ENCODE measurements at places on chromosomes 11 and 22. TPM values are rescaled to one million over a fixed set of nuclear protein-coding genes. Genes with fewer than 3 reads are reported as not detected.

- DNase-seq, result peak; percentile 68
These were observed 1.3 kb downstream of the HIRA start for GRCh38 chr22:19429950-19430889.

DNA sequence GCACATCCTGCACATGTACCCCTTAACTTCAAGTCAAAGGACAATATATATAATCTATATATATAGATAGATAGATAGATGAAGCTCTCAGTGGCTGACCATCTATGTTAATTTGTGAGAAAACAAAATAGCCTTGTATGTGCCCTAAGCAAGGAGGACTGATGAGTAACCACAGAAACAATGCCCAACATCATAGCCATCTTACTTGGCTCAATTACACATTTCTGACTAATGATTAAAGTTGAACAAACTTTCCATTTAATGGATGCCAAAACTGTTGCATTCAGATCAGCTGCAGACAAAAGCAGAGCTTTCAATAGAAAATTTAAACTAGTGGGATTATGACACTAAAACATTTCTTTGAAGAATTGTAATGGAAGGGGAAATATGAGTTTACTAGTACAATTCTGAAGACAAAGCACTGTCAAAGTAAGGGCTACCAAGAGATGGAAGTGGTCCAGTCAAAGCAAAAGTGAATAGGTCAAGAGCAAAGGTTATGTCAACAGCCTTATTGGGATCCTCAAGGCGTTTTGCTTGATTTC is 1188.2 kb upstream of the RAG2 start:
- no peak for DNase-seq

- DNase-seq, result no peak
These were observed 28.9 kb downstream of the CD5 start for GRCh38 chr11:61131186-61131585.

GRCh38 chr11:68113986-68114385 is 7.2 kb downstream of the CHKA start:
- DNase-seq, result no peak

DNA sequence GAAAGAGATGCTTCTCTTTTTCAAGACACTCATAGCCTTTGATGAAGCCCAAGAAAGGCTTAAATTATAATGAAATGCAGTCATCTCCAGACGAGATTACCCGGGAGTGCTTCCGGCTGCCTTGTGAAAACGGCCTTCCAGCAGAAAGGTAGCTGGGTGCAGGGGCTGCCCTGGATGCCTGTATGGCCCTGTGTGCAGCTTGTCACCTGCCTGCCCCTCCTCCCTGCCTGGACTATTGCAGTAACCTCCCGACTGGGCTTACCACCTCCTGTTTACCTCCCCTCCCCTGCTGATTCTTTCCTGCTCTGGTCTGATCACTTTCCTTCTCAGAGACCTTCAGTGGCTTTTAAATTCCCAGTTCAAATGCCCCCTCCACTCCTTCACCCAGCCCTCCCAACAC is 126.4 kb upstream of the SYT13 start:
- peak; percentile 42 for DNase-seq

DNA sequence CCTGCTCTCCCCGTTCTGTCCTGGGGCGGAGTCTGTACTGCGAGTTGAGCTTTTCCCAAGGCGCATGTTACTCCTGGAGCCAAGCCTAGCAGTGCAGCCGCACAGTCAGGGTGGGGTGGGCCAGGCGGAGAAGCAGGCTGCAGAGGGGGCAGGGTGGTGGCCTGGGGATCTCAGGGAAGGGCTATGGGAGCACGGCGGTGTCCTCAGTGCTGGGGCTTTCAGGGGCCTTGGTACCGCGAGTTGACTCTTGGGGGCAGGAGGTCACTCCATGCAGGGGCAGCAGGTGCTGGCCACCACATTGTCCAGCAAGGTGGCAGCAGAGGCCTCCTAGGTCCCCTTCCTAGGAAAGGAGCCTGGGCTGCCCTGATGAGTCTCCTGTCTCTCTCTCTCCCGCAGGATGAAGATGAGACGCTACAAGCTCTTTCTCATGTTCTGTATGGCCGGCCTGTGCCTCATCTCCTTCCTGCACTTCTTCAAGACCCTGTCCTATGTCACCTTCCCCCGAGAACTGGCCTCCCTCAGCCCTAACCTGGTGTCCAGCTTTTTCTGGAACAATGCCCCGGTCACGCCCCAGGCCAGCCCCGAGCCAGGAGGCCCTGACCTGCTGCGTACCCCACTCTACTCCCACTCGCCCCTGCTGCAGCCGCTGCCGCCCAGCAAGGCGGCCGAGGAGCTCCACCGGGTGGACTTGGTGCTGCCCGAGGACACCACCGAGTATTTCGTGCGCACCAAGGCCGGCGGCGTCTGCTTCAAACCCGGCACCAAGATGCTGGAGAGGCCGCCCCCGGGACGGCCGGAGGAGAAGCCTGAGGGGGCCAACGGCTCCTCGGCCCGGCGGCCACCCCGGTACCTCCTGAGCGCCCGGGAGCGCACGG is 14.9 kb upstream of the MIEF1 start:
- DNase-seq, result peak; percentile 64

DNA sequence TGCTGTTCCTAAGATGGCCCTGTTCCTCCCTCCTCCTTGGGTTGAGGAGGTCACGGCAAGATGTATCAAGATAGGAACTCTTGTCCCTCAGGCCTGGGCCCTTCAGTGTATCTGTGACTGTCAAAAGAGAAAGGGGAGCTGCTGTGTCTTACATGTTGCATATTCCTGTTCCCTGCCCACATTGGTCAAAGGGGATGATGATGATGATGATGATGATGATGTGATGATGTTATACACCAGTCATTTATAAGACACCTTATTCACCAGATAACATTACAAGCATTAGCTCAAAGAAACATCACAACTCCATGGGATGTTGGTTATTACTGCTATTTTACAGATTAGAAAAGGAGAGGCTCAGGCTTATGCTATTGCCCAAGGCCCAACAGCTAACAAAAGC is 13.7 kb downstream of the FXYD6 start:
- DNase-seq, result no peak

DNA sequence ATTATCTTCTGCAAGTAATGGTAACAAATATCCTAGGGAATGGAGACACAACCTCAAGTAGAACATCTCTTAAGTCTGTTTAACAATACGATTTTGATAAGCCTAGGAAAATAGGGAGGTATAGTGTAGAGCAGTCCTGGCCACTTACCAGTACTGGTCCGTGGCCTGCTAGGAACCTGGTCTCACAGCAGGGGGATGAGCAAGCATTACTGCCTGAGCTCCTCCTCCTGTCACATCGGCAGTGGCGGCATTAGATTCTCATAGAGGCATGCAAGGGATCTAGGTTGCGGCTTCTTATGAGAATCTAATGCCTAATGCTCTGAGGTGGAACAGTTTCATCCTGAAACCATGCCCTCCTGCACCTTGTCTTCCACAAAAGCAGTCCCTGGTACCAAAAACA is 4.4 kb downstream of the OR51V1 start:
- no peak for DNase-seq

DNA sequence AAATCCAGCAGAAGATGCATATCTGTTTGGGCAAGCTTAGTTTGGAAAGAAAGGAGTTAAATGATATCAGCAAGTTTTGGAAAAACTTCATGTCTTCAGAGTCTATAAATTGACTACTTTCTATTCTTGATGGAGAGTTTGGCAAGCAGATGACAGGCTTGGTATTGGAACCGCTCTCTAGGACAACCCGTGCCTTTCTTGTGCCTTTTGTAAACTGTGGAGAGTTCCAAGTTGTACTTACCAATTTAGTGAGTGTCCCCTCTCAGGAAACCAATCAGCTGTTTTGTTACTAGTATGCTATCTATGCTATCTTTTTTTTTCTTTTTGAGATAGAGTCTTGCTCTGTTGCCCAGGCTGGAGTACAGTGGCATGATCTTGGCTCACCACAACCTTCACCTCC is 43.7 kb upstream of the CTTN start:
- no peak for DNase-seq

DNA sequence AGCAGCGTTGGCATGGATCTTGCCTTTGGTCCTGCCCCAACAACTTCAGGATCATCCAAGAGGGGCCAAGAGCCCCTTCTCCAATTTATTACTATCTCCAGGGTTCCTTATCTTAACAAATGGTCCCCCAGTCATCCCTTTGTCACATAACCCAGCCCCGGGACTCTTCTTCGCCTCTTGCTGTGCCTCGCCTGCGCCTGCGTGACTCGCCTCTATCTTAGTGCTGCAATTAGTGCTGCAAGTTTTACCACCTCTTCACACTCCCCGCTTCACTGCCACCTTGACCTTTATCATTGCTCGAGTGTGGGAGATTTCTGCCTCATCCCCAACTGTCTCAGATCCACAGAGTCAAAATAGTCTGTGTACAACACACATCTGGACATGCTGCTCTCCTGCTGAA is 4.0 kb upstream of the IGSF22 start:
- no peak for DNase-seq

DNA sequence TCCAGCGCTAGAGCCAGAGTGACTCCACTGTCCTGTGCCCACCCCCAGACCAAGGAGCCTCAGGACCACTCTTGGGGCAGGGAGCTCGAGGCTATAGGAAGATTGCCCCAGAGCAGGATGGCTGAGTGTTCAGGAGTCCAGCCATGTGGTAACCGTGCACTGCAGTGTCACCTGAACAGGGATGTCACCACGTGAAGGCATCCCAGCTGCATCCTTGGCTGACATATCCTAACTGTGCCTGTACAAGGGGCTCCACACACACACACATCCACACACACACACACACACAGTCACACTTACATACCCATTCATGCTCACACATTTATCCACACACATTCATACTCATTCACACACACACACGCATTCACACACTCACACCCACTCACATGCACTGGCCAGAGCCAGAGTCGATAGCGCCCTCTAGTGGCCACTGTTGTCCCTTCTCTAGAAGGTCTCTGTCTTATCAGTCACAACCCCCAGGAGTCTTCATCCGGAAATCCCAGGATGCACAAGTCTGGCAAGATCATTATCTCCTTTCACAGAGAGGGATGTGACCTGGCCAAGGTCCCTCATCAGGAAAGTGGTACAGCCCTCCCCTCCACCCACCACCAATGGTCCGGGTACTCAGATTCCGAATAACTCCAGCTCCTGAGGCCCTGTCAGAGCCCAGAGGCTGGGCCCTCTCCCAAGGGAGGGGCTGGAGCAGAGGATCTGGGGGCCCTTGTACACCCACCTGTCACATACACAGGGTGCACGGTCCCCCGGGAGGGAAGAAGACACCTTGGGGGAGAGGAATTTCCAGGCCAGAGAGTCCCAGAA is 55.1 kb downstream of the IGLL5 start:
- DNase-seq, result peak; percentile 67

GRCh38 chr11:59691156-59691555 is 22.3 kb upstream of the PATL1 start:
- no peak for DNase-seq

GRCh38 chr11:79414041-79414440 is 26.8 kb downstream of the TENM4 start:
- DNase-seq, result no peak

GRCh38 chr11:130213143-130213978 is 53.8 kb downstream of the ST14 start:
- DNase-seq, result peak; percentile 85

GRCh38 chr11:107683807-107684206 is 28.0 kb downstream of the SLN start:
- DNase-seq, result no peak

Gene SLC22A12
- total RNA-seq, result not detected

Gene INS
- total RNA-seq, result not detected

Gene TRMT112
- 168 TPM for total RNA-seq

Gene DCDC1
- 0.93 TPM for total RNA-seq

Gene C22orf15
- total RNA-seq, result not detected

Measured in upper lobe of right lung (tissue), 1 donor.